ENCODE measurements at places on chromosomes 12 and 14.

DNA sequence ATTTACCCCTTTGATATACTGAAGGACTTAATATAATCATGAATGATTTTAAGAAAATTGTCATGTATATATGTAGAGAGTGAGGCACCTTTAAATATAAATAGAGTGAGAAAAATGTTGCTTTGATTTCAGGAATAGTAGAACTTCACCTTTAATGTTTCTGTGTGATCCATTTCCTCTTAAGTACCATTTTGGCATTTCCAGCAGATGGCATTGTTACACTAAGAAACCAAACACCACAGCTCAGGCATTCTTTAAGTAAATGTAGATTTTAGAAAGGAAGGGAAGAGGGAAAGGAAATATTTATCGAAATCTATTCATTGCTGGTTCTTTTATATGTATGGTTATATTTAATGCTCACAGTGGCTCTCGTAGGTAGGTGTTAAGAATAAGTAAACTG, 556.7 kb upstream of the FBXO33 start:
- H3K27ac ChIP-seq = no peak overlapping the region
- H3K27me3 ChIP-seq = no peaks in the 10 kb centered on the region
- no peaks in the 10 kb centered on the region for H3K4me1 ChIP-seq
- DNase-seq = no peak
- H3K36me3 ChIP-seq = no peaks in the 10 kb centered on the region
- H3K4me3 ChIP-seq = no peak overlapping the region

- peaks cover 21% of the 10 kb centered on the region for H3K4me1 ChIP-seq
- peak overlapping the region; percentile 90 for H3K27ac ChIP-seq
- no peaks in the 10 kb centered on the region for H3K27me3 ChIP-seq
- H3K4me3 ChIP-seq = peak overlapping the region; percentile 71
- no peak for DNase-seq
- H3K36me3 ChIP-seq = no peaks in the 10 kb centered on the region
Observed at GRCh38 chr12:51219322-51219721, 1.5 kb upstream of the POU6F1 start.

GRCh38 chr12:117284140-117284539, 77.3 kb downstream of the NOS1 start:
- H3K4me1 ChIP-seq = no peaks in the 10 kb centered on the region
- H3K27me3 ChIP-seq = 0 out of 3 replicates have a peak, but pooled peaks cover 2% of the 10 kb centered on the region
- no peak overlapping the region for H3K27ac ChIP-seq
- H3K4me3 ChIP-seq = no peak overlapping the region
- no peaks in the 10 kb centered on the region for H3K36me3 ChIP-seq
- DNase-seq = no peak

- no peaks in the 10 kb centered on the region for H3K27me3 ChIP-seq
- 0 out of 3 replicates have a peak, but pooled peaks cover 2% of the 10 kb centered on the region for H3K36me3 ChIP-seq
- peak overlapping the region; percentile 94 for H3K4me3 ChIP-seq
- H3K4me1 ChIP-seq = peaks cover 23% of the 10 kb centered on the region
Observed at GRCh38 chr12:50505675-50506530, 1.1 kb downstream of the DIP2B start.

DNA sequence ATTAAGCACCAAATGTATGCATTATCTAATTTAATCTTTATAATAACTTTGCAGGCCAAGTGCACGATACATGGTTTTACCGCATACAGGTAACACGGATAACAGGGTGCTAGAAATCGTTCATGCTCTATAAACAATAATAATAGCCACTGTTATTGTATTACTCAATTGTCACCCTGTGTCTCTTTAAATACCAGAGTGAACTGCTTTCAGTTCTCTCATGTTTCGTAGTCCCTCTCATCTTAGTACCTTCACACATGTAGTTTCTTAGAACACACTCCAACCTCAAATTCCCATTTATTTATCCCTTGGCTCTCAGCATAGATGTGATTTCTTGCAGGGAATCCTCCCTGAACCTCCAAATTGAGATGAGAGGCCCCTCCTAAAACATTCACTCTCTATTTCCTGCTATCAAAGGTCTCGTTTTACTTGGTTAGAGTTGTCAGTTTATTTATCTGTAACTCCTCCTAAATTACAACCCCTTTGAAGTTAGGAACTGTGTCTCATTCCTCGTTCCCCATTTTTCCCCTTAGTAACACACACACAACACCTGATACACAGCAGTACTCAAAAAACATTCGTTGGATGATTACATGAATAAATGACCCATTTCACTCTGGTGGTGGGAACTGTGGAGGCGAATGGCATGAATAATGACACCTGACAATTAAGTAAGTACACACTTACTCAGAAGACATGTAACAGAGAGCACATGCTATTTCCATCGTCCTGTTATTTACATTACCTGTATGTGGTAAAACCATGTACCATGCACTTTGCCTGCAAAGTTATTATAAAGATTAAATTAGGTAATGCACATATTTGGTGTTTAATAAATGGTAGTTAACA, 134.6 kb downstream of the BTG1 start:
- DNase-seq = no peak
- no peak overlapping the region for H3K27ac ChIP-seq
- no peaks in the 10 kb centered on the region for H3K4me1 ChIP-seq
- H3K4me3 ChIP-seq = no peak overlapping the region
- no peaks in the 10 kb centered on the region for H3K36me3 ChIP-seq

DNA sequence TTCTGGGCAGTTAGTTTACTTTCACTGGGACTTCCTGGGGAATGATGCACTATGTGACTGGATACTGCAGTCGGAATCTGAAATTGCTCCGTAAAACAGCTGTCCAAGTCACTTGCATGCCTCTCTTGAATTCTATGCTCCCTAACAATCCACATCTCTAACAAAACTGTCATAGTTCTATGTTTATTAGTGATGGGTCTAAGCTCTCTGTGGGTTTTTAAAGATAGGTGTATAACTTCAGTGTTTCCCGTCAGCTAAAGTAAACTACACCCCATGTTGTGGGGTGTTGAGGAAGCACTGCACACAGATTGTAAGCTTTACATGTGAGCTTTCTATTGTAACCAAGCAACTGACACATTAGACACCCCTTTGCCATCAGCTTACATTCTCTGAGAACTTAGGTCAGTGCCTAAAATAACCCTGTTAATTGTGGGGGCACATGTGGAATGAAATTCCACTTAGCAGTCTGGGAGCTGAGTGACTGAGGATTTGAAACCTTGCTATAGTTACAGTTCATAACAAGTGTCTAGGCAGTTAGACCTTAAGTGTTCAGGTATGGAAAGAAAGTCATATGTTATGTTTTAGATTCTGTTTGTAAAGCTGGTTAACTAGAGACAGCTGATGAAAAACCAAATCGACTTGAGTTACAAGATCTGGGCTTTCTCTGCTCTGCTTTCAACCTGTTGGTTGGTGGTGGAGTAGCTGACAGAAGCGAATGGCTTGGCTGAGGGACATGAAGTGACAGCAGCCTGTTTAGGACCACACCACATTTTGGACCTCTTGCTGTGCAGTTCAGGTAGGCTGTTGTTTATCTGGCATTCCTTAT, 165.7 kb downstream of the AKAP6 start:
- DNase-seq = no peak
- no peaks in the 10 kb centered on the region for H3K27me3 ChIP-seq
- no peaks in the 10 kb centered on the region for H3K4me1 ChIP-seq

DNA sequence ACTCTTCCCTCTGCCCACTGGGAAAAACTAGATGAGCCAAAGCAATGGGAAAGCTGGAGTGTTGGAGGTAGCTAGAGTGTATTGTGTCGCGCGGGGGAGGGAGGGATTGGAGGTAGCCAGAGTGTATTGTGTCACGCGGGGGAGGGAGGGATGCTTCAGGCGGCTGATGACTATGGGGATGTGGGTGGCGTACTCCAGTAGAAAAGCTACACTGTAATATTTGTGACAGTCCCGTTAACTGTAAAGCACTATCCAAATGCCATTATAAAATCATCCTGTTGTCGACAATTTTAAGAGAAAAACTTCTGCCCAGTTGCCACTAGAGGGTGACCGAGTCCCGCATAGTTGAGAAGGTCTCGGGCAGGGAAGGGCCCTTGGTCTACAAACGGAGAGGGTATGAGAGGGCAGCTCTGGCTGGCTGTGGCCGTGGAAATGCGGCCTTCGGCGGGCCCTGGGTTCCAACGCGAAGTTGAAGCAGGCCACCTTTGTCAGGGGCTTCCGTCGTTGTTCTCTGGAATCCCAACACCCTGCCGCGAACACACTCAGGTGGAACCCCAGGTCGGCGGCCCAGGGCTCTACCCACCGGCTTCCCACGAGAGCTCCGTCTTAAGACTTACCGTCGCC, 15.1 kb upstream of the PLEK2 start:
- DNase-seq = peak; percentile 63
- H3K4me1 ChIP-seq = peaks cover 14% of the 10 kb centered on the region
- no peaks in the 10 kb centered on the region for H3K27me3 ChIP-seq
- H3K4me3 ChIP-seq = no peak overlapping the region

- no peaks in the 10 kb centered on the region for H3K4me1 ChIP-seq
- no peaks in the 10 kb centered on the region for H3K36me3 ChIP-seq
- H3K27me3 ChIP-seq = no peaks in the 10 kb centered on the region
- no peak overlapping the region for H3K4me3 ChIP-seq
- no peak for DNase-seq
Observed at GRCh38 chr14:65972891-65973290, 513.3 kb upstream of the CCDC196 start.

DNA sequence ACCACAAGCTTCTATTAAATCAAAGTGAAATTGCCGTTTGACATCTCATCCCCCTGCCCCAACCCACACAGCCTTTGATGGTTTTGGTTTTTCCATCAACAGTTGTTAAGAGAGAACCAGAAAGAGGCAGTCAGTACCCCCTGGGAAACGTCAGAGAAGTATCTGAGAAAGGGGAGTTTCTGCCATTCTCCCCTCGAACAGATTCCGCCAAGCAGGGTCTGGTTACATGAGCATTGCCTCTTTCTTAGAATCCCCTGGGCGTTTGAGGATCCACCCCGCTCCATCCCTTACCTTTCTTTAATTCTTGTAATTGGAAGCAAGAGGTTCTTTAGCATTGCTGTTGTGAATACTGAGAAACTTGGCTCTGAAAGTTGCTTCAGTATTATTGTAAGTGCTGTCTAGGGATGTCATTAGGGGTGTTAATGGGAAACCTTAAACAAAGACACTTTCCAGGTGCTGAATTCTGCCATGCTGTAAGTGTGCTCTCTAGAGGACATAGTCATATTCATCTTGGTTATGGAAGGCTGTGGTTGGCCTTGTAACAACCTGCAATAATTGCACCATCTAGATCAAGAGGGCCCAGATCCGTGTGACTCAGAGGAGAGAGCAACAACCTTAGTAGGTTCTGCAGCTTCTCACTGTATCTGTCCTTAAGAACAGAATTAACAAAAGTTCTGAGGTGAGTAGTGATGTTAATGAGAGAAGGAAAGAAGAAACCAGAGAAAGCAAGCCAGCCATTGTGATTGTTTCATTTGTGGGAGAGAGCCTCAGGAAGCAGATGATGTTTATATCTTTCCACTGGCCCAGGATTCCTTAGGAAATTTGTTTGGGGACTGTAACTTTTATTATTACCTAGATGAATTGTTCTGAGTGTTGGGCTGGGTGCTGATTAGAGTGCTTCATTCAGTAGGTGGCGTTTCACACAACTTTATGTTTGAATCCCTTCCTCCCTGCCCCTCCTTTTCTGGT, 9.0 kb downstream of the TMBIM6 start:
- DNase-seq = no peak
- peak overlapping the region; percentile 56 for H3K27ac ChIP-seq
- peaks cover 3% of the 10 kb centered on the region for H3K4me1 ChIP-seq
- H3K4me3 ChIP-seq = no peak overlapping the region
- no peaks in the 10 kb centered on the region for H3K27me3 ChIP-seq

- H3K36me3 ChIP-seq = no peaks in the 10 kb centered on the region
- no peaks in the 10 kb centered on the region for H3K27me3 ChIP-seq
- H3K4me3 ChIP-seq = no peak overlapping the region
- H3K27ac ChIP-seq = no peak overlapping the region
- no peak for DNase-seq
Observed at GRCh38 chr12:80413462-80413861, 30.6 kb upstream of the PTPRQ start.
